ENCODE measurements at places on chromosomes 6 and 20.

GRCh38 chr6:3383525-3383924, 73.3 kb downstream of the SLC22A23 start:
- no peak overlapping the region for H3K27ac ChIP-seq
- DNase-seq: no peak
- H3K27me3 ChIP-seq: peaks cover 3% of the 10 kb centered on the region
- peaks cover 7% of the 10 kb centered on the region for H3K4me1 ChIP-seq
- H3K4me3 ChIP-seq: no peak overlapping the region

GRCh38 chr6:152863618-152864326, 113.2 kb downstream of the VIP start:
- H3K4me1 ChIP-seq: no peaks in the 10 kb centered on the region
- H3K36me3 ChIP-seq: no peaks in the 10 kb centered on the region
- no peak overlapping the region for H3K4me3 ChIP-seq
- peak; percentile 39 for DNase-seq
- no peaks in the 10 kb centered on the region for H3K27me3 ChIP-seq

GRCh38 chr6:121354764-121355163, 20.5 kb upstream of the TBC1D32 start:
- no peaks in the 10 kb centered on the region for H3K4me1 ChIP-seq
- H3K4me3 ChIP-seq: no peak overlapping the region
- no peaks in the 10 kb centered on the region for H3K27me3 ChIP-seq
- DNase-seq: no peak

GRCh38 chr6:20095436-20095835, 116.8 kb downstream of the MBOAT1 start:
- H3K36me3 ChIP-seq: no peaks in the 10 kb centered on the region
- no peak for DNase-seq
- H3K27me3 ChIP-seq: no peaks in the 10 kb centered on the region
- no peaks in the 10 kb centered on the region for H3K4me1 ChIP-seq
- H3K27ac ChIP-seq: no peak overlapping the region

- DNase-seq: no peak
- no peak overlapping the region for H3K27ac ChIP-seq
- peaks cover 8% of the 10 kb centered on the region for H3K27me3 ChIP-seq
Observed at GRCh38 chr6:78909391-78909790, 42.0 kb downstream of the IRAK1BP1 start.

DNA sequence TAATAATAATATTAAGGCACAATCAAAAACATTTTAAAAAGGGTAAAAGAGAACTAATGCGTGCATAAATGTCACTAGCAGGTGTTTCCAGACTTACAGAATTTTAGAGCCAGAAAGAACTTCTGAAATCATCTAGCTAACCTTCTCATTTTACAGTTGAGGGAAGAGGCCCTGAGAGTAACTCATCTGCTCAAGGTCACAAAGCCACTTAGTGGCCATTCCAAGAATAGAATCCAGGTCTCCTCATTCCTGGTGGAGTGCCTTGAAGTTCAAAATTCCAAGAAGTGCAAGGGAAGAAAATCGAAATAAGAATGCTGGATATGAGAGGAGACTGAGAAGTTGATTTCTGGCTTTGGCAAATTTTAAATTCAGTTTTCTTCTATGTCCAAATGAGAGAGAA, 3.2 kb upstream of the KIAA0408 start:
- no peaks in the 10 kb centered on the region for H3K27me3 ChIP-seq
- DNase-seq: no peak
- H3K4me1 ChIP-seq: no peaks in the 10 kb centered on the region
- H3K4me3 ChIP-seq: no peak overlapping the region
- no peaks in the 10 kb centered on the region for H3K36me3 ChIP-seq

DNA sequence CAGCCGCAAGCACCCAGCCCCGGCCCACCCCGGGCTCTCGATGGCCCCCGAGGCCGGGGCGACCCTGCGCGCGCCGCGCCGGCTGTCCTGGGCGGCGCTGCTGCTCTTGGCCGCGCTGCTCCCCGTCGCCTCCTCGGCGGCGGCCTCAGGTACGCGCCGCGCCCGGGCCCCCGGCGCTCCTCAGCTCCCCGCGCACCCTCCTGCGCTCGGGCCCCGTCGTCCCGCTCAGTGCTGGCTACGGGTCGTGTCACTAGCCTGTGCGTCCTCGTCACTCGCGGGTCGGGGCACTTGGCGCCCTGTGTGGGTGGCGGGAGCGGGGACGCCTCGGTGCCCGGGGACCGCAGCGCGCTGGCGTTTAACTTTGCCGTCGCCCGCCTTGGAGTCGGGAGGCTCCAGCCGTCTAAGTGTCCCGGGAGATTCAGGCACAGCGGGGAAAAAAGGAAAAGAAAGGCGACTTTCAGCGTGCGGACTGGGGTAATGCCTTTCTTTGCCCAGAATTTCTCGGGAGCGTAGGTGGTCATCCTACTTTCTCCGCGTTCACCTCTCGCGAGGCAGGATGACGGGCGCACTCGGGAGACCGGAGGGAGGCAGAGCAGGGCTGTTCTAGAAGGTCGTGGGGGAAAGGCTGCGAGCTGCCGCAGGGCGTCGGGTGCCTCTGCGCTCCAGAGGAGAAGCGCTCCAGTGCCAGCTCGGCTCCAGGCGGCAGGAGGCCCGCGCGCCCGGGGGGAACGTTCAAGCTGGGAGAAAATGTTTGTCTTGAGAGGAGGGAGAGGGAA, 545 bp downstream of the FNDC1 start:
- no peak overlapping the region for H3K27ac ChIP-seq
- no peaks in the 10 kb centered on the region for H3K36me3 ChIP-seq
- no peak for DNase-seq
- H3K4me1 ChIP-seq: peaks cover 6% of the 10 kb centered on the region

DNA sequence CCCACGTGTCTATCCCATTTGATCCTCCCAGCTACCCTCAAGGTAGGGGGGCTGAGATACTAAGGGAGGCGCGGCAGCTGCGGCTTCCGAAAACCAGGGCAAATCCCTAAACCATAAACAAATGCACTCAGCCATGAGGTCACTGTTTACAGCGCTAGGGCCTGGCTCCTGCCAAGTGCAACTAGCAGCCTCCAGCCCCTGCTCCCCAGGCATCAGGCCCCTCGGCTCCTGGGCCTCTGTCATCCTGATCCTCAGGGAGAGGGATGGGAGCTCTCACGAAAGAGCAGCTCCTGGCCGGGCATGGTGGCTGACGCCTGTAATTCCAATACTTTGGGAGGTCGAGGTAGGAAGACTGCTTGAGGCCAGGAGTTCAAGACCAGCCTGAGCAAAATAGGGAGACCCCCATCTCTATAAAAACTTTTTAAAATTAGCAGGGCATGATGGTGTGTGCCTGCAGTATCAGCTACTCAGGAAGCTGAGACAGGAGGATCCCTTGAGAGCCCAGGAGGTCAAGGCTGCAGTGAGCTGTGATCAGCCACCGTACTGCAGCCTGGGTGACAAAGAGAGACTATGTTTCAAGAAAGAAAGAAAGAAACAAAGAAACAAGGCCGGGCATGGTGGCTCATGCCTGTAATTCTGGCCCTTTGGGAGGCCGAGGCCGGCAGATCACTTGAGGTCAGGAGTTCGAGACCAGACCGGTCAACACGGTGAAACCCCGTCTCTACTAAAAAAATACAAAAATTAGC, 42.5 kb upstream of the TLDC2 start:
- H3K27ac ChIP-seq: no peak overlapping the region
- no peaks in the 10 kb centered on the region for H3K4me1 ChIP-seq
- H3K27me3 ChIP-seq: no peaks in the 10 kb centered on the region
- DNase-seq: no peak

DNA sequence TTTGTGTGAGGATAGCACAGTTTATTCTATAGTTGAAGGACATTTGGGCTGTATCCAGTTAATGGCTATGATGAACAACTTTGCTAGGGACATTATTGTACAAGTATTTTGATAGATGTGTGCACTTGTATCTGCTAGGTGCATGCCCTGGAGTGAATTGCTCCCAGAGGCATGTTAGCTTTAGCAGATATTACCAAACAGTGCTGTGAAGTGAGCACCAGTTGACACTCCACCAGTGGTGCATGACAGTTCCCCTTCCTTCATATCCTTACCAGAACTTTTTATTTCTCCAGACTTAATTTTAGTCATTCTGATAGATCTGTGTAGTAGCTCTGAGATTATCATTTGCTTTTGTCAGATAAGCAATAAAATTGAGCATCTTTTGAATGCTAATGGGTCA, 48.9 kb upstream of the ENPP5 start:
- H3K27me3 ChIP-seq: no peaks in the 10 kb centered on the region
- H3K4me1 ChIP-seq: no peaks in the 10 kb centered on the region
- H3K36me3 ChIP-seq: no peaks in the 10 kb centered on the region
- no peak overlapping the region for H3K4me3 ChIP-seq

DNA sequence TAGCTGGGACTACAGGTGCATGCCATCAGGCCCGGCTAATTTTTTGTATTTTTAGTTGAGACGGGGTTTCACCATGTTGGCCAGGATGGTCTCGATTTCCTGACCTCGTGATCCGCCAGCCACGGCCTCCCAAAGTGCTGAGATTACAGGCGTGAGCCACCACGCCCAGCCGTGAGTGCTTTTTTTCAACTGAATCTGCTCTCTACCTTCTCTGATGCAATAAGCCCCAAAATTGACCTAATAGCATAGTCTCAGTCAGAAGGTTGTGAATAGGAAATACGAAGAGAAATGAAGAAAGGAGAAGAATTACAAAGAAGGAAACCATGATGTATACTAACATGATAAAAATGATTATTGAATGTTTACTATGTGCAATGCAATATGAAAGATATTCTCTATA, 33.2 kb downstream of the BEND6 start:
- no peak overlapping the region for H3K4me3 ChIP-seq
- peaks cover 7% of the 10 kb centered on the region for H3K27me3 ChIP-seq
- no peaks in the 10 kb centered on the region for H3K4me1 ChIP-seq
- no peak overlapping the region for H3K27ac ChIP-seq
- no peak for DNase-seq

- no peaks in the 10 kb centered on the region for H3K36me3 ChIP-seq
- no peaks in the 10 kb centered on the region for H3K4me1 ChIP-seq
- no peak overlapping the region for H3K4me3 ChIP-seq
- no peak overlapping the region for H3K27ac ChIP-seq
- no peaks in the 10 kb centered on the region for H3K27me3 ChIP-seq
Observed at GRCh38 chr6:47264775-47265184, 44.9 kb downstream of the TNFRSF21 start.

DNA sequence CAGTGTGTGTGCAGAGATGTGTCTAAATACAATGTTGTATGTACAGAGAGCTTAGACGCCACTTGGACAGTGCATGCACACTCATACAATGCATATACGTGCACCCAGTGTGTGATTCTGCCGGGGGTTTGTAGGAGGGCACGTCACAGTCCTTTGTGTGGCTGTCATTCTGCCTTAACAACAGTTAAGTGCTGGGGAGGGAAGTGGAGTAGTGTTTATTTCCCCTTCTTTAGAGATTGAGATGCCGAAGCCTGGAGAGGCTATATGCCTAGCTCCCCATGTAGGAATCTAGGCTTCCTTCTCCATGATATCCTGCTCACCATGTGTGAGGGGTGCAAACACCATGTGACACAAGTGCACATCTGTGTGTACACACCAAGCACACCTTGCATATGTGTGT, 38.2 kb downstream of the MDFI start:
- no peak overlapping the region for H3K27ac ChIP-seq
- peaks cover 4% of the 10 kb centered on the region for H3K27me3 ChIP-seq
- no peaks in the 10 kb centered on the region for H3K4me1 ChIP-seq

DNA sequence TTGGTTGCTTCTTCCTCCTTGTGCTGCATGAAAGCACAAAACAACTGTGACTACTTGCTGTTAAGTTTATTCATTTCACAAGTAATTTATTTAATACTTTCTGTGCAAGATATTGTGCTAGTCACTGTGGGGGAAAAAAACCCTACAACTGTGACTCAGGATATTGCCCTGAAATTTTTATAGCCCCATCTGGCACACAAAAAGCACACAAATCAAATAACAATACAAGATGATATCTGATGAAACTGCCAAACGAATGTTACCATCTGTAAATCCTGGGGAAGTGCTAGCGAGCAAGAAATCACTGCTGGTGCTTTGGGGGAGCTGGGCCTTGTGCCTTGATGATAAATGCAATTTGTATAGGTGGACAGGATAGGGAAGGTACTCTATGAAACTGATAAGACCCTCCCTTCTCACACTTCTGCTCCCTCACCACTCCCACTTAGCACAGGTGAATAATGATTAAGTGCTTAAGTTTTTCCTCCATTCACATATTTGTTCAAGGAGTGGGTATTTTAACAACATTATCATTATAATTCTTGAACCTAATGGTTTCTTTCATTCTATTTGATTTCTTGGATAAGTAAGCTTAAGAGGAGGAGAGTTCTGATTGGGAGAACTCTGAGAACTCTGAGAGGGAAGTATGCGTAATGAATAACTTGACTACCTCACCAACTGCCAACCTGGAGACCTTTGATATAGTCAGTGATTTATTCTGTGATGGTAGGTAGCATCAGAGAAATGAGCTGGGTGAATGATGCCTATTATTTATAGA, 115.3 kb downstream of the RTN4IP1 start:
- H3K36me3 ChIP-seq: no peaks in the 10 kb centered on the region
- no peak overlapping the region for H3K27ac ChIP-seq
- DNase-seq: peak; percentile 47
- peak overlapping the region; percentile 82 for H3K4me3 ChIP-seq
- H3K27me3 ChIP-seq: no peaks in the 10 kb centered on the region
- H3K4me1 ChIP-seq: peaks cover 48% of the 10 kb centered on the region

GRCh38 chr6:111444794-111445193, 38.2 kb downstream of the REV3L start:
- H3K4me3 ChIP-seq: no peak overlapping the region
- no peaks in the 10 kb centered on the region for H3K27me3 ChIP-seq
- H3K4me1 ChIP-seq: no peaks in the 10 kb centered on the region
- no peak overlapping the region for H3K27ac ChIP-seq

DNA sequence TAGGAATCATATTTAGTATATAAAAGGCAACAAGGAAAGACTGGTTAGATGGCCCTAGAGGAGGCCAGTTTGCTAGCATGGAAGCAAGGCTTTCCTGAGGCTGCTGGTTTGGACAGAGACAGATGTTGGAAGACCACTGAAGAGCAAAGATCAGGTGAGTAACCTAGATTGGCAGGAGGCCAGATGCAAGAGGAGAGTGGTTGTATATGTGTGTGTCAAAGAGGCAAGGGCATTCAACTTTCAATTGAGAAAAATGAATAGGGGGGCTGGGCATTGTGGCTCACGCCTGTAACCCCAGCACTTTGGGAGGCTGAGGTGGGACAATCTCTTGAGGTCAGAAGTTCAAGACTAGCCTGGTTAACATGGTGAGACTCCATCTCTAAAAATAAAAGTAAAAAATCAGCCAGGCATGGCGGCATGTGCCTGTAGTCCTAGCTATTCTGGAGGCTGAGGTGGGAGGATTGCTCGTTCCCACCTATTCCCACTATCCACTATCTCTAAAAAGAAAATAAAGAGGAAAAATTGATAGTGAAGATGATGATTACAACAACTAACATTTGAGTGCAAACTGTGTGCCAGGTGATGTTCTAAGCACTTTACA, 79.8 kb downstream of the PRDM1 start:
- H3K4me3 ChIP-seq: no peak overlapping the region
- H3K36me3 ChIP-seq: no peaks in the 10 kb centered on the region
- no peak overlapping the region for H3K27ac ChIP-seq
- DNase-seq: no peak

DNA sequence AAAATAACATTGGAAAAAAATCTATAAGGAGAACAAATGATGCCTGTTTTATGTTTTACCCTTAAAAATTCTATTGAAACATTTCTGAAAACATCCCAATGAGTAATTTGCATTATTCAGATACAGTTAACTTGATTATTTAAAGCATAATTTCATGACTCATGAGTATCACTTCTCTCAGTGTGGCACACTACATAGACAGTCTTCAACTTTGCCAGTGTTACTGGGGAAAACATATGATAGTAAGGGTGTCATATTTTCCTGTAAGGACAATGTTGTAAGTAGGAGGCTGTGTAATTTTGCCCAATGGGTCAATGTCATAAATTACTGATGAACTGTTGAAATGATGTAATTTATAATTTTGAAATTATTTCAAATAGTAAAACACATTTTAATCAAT, 125.5 kb downstream of the PHACTR1 start:
- DNase-seq: no peak
- no peaks in the 10 kb centered on the region for H3K27me3 ChIP-seq
- H3K4me1 ChIP-seq: no peaks in the 10 kb centered on the region
- H3K4me3 ChIP-seq: no peak overlapping the region
